ENCODE measurements at places on chromosomes 2 and 18.

- DNase-seq: no peak
Observed at GRCh38 chr18:75114231-75114764, 94.6 kb downstream of the PTGR3 start.

DNA sequence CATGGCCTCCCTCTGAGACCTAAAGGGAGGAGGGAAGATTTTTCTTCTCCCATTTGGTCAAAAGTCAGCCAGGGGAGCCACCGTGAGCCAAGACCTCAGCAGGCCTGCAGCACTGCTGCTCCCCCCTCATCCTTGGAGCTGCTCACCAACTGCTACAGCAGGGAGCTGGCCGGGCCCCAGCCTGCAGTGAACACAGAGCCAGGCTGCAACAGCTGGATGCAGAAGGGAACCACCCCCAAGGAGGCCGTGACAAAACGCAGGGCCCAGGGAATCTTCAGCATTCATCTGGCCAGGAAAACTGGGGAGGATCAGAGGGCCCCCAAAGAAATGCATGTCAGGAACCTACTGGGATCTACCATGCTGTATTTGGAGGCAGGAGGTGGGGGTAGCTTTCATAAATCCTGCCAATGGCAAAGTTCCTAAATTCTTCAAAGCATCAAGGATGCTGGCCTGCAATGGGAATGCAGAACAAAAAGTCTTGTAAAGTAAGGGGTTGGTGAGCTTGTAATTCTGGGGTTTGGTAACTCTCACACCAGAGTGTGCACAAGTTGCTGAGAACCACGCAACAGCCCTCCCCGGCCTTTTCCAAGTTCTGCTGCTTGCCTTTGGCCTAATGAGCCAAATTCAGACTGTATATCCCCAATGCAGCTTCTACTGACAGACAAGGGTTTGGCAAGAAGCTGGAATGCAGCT is 61.0 kb downstream of the CACNB4 start:
- no peak for DNase-seq

- no peak for DNase-seq
Observed at GRCh38 chr2:218145124-218145523, 19.3 kb downstream of the CXCR2 start.

DNA sequence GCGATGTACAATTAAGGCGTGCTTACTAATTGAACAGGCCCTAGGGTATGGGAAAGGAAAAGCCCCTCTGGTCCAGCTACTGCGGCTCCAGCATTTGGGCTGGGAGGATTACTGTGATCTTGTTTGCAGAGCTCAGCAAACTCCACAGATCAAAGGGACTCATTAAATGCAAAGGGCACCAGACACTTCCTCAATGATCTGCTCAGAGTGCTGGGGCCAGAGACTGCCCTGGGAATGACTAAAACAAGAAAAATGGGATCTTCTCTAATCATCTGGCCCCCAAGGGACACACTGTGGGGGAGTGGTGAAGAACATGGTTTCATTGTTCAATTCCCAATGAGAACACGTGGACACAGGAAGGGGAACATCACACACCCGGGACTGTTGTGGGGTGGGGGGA is 85.0 kb downstream of the MARCHF4 start:
- DNase-seq: no peak

DNA sequence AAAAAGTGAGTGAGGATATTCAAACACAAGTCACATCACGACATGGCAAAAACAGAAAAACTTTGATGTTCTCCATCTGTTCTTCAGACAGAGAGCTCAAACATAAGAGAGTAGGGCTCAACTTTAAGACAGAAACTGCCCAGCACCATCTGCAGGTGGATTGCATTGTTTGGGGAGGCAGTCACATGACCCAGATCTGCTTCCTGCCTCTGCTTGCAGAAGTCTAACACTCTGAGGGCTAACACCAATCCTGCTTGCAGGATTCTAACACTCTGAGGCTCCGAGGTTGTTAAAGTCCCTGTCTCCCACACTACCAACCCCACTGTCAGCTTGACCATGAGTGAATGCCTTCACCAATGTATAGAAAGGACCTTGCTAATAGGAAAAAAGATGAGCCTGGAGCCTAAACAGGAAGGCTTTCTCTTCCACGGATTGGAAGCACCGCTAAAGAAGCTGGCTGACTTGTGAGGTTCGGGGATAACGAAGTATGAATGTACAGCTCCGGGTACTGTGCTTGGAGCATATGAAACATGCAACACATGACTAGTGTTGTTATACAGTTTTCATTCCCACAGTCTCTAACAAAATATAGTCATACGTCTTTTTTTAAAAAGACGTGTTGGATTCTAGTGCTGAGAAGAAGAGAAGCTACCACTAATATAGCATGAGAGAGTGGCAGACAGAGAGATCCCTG is 176.6 kb upstream of the CREB1 start:
- DNase-seq: no peak

GRCh38 chr2:130864830-130865800 is 28.4 kb downstream of the ARHGEF4 start:
- no peak for DNase-seq

DNA sequence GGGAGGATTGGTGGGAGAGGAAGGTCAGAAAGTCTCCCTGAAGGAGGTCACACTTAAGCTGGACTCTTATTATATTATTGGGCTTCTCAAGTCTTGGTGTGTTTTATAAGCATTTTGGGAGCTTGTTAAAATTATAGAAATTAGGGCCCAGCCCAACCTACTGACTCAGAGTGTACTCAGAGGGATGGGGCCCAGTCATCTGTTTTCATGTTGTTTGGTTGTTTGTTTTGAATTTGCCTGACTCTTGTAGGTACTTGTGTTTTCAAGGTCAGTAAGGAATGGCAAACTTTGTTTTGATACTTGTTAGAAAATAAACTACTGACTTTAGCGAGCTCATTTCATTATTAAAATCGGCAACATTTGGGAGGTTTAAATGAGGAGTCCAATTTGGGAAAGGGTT is 152.0 kb downstream of the INSIG2 start:
- DNase-seq: no peak
